Pancreas (tissue), 10 donors: ENCODE measurements at places on chromosomes 2 and 18. TPM values are rescaled to one million over a fixed set of nuclear protein-coding genes. Genes with fewer than 3 reads are reported as not detected.
A peak's percentile ranks its signal among the peaks of the same experiment; 100 is the strongest.

DNA sequence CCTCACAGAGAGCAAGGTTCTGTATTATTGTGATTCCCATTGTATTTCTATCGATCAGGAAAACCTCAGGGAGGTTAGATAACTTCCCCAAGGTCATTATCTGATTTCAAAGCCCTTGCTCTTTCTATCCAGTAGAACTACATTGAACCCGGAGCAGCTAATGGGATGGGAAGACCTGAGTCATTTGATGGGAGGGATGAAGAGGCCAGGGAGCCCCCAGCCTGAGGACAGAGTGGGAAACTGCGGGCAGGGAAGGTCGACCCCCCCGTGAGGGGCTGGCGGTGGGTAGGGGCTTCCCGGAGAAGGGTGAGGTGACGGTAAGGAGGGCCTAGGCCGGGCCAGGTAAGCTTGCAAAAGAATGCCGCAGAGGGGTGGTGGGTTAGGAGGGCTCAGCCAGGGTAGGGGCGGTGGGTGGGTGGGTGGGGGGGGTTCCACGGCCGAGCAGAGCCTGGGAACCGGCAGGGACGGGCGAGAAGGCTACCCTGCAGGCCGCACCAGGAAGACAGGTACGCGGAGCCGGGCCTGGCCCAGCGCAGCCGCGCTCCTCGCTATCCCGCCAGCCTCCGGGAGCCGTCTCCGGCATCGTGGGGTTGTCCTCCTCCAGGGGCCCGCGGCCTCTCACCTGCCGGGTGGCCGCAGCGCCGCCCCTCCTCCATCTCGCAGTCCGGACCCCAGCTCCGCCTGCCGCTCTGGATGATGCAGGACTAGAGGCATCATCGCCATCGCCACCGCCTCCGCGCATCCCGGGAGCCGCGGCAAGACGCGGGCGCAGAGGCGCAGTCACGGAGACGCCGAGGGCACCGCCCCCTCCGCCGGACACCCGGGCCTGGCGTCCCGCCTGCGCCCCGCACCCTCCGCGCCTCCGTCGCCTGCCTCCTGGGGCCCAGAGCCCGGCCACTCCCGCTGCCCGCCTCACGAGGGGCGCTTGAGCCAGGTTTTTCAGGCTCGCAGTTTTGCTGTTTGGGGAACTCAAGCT is at the start of gene GPR75:
Gene GPR75 (minus strand): TSS at position 762 of the 976 bp plus-strand sequence. CDS start 5,211 bp downstream, outside the sequence.
- DNase-seq = peak; percentile 56

DNA sequence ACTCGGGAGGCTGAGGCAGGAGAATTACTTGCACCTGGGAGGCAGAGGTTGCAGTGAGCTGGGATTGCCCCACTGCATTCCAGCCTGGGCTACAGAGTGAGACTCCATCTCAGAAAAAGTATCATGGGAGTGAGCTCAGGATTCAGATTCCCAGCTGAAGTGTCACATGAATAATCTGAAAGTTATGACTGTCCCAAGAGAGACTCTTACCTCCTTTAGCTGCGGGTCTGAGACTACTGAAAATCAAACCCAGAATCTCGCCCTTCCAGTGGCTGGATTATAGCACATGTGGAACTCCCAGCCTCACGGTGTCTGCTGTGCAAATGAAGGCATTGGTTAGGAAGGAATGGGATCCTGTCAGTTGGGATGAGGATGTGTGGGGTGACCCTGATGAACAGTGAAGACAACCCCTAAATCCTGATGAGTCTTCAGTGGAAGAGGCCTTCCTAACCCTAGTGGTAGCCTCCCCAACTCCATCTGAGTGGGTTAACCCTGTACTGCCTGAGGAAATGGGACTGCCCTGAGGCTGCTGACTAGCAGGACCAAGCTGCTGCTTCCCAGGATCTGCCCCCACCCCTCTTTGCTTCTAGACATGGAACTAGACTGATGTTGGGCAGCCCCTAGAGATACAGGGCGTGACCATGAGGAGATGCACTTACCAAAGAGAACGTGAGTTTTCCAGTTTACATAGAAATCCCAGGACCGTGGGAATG is 16.5 kb downstream of the BOK start:
- no peak for DNase-seq

DNA sequence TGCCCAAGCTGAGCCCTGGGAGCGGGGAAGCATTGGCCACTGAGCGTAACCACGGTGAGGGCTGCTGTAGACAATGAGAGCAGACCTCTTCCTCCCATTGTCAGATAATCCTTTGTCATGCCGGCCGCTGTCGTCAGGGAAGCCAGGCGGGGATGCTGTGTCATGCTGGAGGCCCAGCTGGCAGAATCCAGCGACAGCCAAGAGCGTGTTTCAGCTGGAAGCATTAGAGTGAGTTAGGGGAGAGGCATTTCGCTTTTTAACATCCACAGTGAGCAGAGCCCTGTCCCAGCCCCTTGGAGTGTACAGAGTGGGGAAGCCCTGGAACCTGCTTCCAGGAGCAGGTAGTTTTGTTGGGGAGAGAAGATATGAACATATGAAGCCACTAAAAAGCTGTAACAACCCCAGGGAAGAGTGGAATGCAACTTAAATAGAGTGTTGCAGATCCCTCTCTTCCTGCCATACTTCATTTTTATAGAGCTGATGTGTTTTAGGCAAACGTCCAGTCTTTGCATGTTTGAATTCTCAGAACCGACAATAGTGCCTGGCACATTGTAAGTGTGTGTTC is 7.0 kb downstream of the CTIF start:
- no peak for DNase-seq

GRCh38 chr2:3488855-3489763 is 30.2 kb downstream of the ADI1 start:
- no peak for DNase-seq

DNA sequence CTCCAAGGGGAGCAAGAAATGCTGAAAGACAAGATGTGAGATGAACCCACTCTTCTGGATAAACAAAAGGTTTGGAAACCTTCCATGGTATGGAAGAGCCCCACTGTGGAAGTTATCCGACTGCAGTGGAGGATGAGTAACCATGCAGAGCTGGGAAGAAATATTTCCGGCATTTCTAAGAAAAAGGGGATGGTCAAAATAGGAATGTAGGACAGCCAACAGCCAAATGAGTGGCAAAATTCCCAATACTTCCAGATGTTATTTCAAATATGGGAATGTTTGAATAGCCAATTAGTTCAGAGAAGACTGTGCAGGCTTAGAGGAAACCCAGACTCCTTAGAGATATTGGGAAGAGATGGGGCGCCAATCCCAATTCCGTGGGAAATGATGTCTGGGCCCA is 246.8 kb downstream of the RAD51AP2 start:
- no peak for DNase-seq

GRCh38 chr2:120391911-120392665 is 46.2 kb downstream of the INHBB start:
- DNase-seq = no peak

- no peak for DNase-seq
Observed at GRCh38 chr18:59063300-59063906, 76.3 kb upstream of the SEC11C start.

DNA sequence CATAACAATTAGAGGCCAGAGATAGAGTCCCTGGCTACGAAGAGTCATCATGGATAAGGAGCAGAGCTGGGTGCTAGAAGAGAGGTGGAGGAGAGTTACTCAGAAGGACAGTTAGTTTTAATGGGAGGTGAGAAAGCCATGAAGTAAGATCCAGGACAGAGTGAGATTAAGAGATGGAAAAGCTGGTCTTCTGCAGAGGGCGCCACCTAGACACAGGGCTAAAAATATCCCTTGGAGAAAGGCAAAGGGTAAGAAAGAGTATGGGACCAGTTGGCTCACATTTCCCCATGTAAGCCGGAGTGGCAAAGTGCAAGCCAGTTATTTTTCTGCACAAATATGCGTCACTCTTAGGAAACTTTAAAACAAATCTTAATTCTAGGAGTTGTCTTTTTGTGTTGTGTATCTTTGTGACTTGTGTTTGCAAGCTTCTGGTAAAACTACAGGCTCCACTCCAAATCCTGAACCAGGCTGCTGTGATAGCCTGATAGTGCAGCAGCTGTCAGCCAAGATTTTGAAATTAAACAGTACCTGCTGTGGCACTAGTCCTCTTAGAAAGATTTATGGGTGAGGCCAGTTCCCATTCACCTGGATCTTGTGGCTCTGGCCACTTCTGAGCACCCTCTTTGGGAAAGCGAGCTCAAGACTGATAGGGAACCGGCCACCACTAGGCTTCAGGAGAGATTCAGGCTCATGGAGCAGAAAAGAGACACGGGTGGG is 204.2 kb downstream of the TPGS2 start:
- no peak for DNase-seq

DNA sequence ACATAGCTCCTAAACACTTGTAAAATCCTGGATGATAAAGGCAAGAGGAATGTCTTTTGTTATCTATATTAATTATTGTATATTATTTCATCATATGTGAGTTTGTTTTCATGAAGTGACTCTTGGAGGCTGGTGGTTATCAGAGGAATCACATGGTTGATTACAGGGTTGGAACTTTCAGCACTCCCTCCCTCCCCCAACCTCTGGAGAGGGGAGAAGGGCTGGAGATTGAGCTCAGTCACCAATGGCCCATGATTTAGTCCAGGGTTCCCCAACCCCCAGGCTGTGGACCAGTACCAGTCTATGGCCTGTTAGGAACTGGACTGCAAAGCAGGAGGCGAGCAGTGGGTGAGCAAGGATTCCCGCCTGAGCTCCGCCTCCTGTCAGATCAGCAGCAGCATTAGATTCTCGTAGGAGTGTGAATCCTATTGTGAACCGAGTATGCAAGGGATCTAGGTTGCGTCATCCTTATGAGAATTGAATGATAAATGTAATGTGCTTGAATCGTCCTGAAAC is 37.7 kb downstream of the FBXO48 start:
- DNase-seq = no peak

GRCh38 chr2:233934524-233934923 is 17.4 kb downstream of the TRPM8 start:
- no peak for DNase-seq

FBXO36 gene
- total RNA-seq = 1.0 TPM

FKBP1B gene
- 4.4 TPM for total RNA-seq

SERPINB10 gene
- not detected for total RNA-seq
